Hindlimb muscle (tissue), 1 donor: ENCODE measurements at places on chromosomes 13 and 19. TPM values are rescaled to one million over a fixed set of nuclear protein-coding genes. Genes with fewer than 3 reads are reported as not detected.

The FGF9 gene
- 14.3 TPM for polyA plus RNA-seq

The CGB1 gene
- polyA plus RNA-seq, result not detected

The ZNF69 gene
- polyA plus RNA-seq, result 3.4 TPM

The IL17D gene
- 18.2 TPM for polyA plus RNA-seq

DNA sequence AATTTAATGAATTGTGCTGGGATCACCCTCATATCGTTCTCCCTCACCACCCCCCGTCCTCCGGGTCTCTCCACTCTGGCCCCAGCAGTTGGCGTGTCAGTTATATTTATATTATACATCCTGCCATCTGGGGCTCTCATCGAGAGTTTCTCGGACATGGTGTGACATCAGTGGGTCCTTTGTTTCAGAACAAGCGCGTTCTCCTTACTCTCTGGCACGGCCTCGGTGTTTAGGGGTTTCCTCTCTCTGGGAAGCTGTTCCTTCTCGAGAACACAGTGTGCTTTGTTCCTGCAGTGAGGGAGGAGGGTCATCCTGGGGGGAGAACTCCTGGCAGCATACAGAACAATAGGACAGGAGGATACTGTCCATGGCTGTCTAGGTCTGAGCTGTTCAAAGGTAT lies 9.8 kb upstream of the MCF2L start:
- DNase-seq, result no peak
